ENCODE measurements at places on chromosomes 6 and 20.

DNA sequence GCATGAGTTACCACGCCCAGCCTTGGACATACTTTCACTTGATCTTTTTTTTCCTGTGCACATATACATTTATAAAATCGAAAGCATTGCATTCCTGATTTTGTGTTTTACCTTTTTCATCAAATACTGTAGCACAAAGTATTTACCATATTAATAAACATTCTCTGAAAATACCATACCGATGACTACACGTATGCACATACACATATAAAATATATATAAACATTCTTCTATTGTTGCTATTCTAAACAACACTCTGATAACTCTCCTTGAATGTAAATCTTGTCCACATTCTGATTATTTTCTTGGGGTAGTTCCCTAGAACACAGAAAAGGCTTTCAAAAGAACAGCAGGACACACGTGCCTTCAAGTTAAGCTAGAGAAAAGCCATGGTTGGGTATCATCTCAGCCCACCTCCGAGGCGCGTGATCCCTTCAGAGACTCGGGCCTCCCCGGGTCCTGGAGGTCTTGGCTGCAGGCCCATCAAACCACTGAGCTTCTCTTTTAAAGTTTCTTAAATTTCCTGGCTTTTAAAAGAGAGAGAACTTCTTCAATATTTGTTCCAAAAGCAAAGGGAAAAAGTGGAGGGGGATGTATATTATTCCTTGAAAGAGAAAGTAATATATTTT is 198.1 kb downstream of the MYLK4 start:
- DNase-seq: no peak

GRCh38 chr6:5732496-5732895 is 274.2 kb downstream of the NRN1 start:
- no peak for DNase-seq

GRCh38 chr20:20024942-20025341 is 7.8 kb downstream of the NAA20 start:
- no peak for DNase-seq

DNA sequence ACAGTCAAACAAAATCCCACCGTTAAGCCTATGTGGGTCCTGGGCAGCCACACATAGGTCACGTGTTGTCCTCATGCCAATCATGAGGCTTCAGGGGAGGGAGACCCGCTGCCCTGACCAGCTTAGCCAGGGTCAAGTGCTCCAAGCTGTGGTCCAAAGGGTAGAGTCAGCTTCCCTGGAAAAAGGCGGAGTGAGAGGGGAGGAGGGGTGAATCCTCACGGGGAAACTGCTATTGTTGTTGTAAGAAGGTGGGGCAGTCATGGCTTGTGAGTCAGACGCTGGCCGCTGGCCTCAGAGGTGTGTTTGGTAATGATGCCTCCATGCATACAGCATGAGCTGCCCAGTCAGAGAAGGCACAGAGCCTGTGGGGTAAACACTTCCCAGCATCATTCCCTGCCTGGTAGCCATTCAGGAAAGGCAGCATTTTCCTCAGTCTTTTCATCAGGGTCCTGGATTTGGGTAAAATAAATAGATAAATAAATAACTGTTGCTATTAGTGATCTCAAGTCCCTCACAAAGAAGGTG is 8.7 kb downstream of the CST3 start:
- DNase-seq: no peak

DNA sequence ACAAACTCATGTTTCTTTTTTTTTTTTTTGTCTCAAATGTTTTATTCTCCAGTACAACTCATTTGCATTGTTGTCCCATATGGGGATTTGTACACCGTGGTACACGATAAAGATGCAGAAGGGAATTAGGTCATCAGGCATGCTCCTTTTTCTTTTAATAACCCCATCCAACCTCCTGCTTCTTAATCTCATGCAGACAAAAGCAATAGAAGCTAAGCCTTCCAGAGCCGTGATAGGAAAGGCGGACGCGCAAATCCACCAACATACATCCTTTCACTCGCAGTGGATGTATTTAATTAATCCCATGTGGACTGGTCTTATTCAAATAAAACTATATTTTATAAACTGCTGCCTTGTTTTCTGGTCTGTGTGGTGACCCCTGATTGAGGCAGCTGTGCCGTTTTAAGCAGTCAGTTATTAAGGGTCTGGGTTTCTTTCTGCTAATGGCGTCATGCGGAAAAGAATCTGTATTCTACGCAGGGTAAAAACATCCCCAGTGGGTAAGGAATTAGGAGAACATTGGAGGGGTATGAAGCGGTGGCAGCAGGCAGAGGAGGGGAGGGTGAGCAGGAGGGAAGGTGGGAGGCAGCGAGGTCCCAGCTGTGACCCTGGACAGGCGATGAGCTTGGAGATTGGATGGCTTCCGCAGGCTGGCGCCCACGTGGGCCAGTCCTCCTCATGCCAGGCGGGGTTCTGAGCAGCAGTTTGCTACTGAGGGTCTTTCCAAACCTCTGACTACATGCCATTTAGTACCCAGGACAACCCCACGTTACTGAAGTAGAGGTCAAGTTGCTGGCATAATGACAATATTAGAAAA is 172.8 kb downstream of the LINC00237 start:
- DNase-seq: no peak

DNA sequence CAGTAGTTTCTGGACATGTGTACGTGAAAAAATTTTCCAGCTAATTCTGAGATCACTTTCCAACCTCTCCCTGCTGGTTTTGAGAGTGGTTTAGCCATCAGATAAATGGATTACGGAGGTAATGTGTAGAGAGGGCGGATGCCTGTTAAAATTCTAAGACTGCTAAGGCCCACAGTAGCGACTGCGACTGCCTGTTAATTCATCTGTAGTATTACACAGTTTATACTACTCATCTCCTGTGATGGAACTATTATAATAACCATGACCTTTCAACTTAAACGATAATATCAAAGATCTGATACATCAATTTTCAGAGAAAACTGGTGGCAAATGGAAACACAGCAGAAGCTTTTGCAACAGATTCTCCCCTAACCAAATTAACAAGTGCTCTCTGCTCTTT is 102.3 kb downstream of the IRF4 start:
- DNase-seq: no peak

DNA sequence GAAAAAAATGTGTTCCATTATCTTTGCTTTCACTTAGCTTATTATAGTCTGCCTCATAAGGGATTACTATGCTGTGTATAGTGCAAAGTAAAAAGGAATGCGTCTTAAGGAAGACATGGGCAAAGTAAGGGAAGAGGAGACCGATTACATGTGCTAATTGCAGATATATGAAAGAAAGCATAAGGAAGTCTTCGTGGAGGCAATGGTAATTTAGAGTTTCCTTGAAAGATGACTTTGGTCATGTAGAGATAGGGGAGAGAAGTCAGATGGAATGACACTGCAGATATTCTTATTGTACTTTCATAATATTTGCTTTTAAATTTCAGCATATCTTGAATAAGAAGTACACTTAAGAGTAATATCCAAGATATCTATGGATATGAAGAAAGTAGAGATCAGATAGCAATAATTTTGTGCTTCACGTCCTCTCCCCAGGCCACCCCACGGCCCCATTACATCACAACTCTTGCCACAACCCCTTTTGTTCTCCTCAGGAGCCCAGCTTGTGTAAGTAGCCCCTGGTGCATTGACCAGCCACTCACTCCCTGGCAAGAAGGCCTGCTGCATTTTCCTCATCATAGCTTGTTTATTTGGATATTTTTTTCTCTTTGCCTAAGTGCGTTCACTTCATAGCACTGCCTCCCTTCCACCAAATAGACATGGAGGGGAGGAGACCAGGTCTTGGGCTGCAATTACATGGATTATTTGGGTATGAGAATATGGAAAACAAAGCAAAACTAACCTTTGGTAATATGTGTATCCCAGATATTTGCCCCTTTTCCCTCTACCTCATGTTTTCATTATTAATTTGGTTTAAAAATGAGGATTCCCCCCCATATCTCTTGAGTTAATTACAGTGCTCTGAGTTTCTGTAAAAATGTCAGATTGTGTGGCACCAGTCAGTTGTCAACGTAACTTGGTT is 30.7 kb upstream of the COL10A1 start:
- DNase-seq: no peak

- no peak for DNase-seq
Observed at GRCh38 chr6:109081516-109082187, 13.0 kb downstream of the SESN1 start.

DNA sequence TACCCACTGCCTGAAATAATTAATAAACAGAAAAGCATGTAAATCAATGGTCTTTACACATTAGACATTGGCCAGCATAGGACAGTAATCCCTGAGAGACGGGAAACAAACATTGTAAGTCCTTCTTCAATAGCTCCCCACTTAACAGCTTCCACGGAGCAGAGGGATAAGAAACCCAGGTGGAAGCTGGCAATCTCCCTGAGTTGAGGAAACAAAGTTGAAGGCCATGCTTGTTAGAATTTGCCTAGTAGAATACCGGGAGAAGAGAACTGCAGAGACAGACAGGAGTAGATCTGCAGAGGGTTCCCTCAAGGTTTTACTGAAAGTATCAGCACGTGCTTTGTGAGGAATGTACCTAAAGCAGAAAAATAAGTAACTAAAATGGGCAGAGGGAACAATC is 33.9 kb downstream of the REV3L start:
- DNase-seq: no peak

DNA sequence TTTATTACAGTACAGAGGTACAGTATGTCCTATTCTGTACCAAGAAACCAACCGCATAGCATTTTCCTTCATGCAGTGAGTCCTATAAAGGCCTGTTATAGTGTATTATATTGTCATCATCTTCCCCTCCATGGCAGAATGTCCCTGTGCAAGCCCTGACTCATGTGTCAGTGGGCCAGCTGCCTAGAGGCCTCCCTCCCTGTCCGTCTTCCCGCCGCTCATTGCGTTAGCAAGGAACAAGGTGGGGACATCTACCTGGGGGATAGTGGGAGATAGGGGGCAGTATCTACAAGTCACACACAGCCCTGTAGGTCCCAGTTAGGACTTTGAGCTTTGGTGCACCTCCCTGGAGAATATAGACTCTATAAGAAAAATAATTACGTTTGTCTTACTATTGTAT is 27.1 kb downstream of the ARFGEF2 start:
- no peak for DNase-seq

GRCh38 chr20:38961530-38962043 is 557 bp upstream of the DHX35 start:
- no peak for DNase-seq

GRCh38 chr6:132011582-132011981 is 60.4 kb upstream of the CCN2 start:
- DNase-seq: no peak

- DNase-seq: no peak
Observed at GRCh38 chr6:3326981-3327380, 68.2 kb downstream of the PSMG4 start.

- no peak for DNase-seq
Observed at GRCh38 chr20:57429159-57429496, 37.9 kb downstream of the RBM38 start.

GRCh38 chr6:31180500-31180899 is 10.0 kb upstream of the POU5F1 start:
- DNase-seq: peak; percentile 76

GRCh38 chr6:168127384-168127868 is 48.4 kb upstream of the FRMD1 start:
- DNase-seq: no peak

DNA sequence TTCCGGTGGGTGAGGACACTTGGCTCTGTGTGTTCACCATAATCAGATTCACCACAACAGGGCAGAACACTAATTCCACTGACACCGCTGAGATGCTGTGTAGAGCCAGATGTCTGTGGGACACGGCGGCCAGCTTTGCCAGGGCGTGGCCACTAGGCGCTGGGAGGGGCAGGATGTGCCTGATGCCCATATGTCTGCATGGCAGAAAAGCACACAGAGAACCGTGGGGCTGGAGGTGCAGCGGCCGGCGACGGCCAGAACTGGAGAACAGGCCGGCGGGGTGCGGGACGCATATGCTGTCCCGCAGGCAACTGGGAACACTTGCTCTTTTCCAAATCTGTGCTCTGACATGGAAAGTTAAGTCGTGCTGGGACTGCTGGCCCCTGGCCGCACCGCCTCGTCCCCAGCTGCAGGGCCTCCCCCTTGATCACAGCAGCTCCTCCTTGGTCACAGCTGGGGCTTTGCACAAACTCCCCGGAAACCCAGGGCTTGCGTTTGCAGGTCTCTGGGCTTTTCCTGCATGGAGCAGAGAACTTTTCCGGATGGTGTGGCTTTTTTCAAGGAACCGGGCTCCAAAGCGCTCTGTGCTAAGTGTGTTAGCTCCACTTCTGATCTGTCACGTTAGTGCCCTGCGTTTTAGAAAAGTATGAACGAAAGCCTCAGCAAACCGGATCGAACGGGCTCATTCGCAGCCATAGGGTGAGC is 31.1 kb downstream of the NTSR1 start:
- no peak for DNase-seq

DNA sequence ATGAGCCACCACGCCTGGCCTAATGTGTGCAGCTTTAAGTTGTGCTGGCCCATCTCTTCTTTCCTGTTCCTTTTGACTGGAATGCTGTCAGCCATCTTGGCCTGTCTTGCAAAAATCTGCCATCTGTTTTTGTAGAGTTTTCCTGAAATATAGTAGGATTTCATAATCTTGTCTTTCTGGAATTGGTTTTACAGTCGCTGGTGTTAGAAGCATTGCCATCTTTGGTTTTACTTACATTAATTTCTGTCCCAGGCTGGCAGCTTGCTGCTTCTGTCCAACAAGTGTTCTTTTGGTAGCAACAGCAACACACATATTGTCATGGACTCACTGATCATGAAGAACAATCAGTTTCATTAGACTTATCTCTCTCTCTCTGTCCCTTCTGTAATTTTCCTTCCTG is 29.1 kb upstream of the TULP1 start:
- DNase-seq: no peak

- no peak for DNase-seq
Observed at GRCh38 chr6:76843054-76843822, 620.1 kb downstream of the HTR1B start.

DNA sequence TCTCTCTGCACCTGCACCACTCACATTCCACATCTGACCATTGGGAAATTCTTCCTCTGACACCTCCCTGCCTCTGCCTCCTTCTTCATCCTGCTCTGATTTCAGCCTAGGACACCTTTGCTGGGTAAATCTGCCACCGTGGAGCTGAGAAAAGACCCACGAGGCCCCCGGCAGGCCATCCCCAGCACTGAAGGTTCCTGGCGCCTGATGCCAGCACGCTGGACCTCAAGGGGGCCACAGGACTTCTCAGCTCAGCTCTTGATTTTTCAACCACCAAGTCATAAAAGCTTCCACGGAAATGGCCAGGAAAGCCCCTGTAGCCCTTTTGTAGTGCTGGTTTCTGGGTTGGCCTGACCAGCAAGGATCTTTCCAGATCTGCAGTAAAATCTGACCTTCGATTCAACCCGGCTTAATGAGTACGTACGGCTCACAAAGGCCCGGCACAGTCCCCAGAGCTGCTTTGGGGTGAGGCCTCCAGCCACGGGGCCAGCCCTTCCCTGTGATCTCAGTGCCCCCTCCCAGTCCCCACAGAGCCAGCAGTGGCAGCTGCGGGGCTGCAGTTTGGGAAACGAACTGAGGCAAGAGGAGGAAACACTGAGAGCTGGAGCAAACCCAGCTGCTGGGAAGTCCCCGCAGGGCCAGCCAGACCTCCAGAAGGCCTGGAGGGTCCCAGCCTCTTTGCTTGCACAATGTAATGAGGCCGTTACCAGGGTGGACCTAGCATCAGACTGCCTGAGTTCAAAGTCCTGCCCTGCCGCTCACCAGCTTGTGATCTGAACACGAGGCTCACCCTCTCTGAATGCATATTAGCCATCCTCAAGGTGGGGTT is 157.5 kb downstream of the BMP7 start:
- no peak for DNase-seq

Data from ureter (tissue), 1 donor.